ENCODE measurements at places on chromosomes 6 and 20.

DNA sequence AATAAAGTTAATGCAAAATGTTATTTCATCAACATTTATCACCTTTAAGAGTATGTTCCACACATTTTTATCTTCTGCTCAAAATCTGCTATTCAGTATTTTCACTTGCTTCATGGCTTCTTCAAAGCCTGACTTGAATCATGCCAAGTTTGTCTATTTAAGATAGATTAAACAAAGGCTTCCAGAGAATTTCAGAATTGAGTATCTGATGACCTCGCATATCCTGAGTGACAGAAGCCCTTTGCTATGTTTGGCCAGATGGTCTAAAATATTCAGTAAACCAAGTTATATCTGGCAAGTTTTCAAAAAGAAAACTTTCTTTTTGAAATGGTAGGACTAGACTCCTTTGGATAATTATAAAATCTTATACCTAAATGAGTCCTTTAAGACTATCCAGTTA, 348.9 kb upstream of the KCNQ5 start:
- DNase-seq: no peak

DNA sequence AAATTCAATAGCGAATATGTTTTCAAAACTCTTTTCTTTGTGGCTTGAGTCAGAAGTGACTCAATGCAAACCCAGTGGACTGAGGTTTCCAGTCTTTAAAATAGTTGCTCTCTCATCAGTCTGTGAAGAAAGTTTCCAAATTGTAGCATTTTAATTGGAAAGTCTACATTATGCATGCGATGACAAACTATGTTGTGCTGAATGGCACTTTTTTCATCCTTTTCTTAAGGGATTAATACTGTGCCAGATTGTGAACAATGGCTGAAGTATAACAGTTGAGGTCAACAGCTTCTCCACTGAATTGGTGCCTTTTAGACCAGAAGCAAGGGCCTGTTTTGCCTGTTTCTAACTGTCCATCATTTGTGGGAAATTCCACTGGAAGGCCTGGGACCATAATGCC, 377.1 kb downstream of the BTBD9 start:
- no peak for DNase-seq

DNA sequence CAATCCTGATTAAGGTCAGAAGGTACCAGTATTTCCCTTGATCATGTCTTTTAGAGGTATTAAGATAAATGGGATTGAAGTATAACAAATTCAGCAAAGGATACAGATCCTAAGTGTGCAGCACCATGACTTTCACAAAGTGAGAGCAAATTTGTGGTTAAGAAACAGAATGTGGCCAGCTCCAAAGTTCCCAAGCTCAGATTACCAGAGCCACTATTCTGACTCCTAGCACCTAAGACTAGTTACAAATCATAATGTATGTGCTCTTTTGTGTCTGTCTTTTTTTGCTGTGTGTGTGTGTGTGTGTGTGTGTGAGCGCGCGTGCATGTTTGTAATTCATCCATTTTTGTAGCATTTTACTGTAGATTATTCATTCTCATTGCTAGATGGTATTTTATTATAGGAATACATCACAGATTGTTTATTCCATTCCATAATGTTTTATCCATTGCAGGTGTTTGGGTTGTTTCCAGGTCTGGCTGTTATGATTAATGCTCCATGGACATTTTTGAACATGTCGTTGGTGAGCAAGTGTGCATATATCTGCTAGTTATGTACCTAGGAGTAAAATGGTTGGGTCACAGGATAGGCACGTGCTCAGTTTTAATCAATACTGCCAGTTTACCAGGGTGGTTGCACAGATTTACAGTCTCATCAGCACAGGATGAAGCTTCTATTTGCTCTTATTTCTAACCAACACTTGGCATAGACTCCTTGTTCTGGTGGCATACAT, 314.0 kb upstream of the JAG1 start:
- no peak for DNase-seq

DNA sequence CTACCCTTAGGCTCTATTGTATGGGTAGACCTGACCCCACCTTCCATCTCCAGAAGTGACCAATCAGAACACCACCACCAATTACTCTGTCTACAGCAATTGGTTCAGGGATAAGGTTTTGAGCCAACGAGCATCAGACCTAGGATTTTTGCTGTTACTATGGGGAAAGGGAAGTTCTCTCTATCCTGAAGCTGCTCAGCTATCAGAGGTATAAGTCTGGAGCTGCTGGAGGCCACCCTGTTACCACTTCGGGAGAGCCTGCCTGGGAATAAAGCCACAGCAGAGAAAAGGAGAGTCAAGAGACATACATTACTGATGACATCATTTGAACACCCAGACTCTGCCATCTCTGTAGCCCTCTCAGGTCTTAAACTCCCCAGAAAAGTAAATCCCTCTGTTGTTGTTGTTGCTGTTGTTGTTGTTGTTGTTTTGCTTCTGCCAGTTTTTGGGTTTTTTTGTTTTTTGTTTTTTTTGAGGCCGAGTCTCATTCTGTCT, 94.5 kb downstream of the PREX1 start:
- DNase-seq: no peak

- no peak for DNase-seq
These were observed 169.1 kb upstream of the SHLD1 start for GRCh38 chr20:5580940-5581708.

GRCh38 chr20:6683021-6683977, 84.2 kb upstream of the BMP2 start:
- no peak for DNase-seq

DNA sequence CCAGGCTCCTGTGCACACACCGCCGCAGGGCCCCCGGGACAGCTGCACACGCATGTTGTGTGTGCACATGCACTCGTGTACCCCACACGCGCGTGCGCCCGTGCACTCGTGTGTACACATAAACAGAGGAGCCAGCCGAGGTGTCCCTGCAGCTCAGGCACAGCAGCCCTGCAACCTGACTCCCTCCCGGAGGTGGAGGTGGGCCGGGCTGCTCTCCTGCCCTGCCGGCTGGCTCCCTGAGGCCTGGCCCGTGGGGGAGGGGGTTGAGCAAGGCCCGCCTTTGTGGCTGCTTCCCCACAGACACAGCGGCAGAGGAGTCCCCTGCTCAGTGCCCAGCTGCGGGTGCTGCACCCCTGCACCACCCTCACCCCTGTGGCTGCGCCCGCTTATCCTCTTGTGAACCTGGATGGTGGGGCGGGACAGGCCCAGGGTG, 624 bp downstream of the RBBP8NL start:
- DNase-seq: peak; percentile 51

DNA sequence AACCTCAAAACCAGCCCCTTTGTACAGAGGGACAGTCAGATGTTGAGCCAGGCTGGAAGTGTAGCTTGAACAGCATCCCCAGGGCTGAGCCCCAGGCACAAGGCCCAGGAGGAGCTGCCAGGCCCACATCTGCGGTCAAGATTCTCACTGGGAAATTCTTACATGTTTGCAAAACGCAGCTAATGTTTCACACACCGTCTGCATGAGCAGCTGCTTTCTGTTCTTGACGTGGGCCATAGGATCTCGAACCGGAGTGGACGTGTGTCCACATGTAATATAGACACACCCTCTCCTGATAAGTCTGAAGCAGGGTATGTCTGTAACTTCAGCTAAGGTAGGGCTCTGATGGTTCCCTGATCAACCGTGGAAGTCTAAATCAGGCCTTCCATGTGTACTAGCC, 41.3 kb upstream of the TRAF3IP2 start:
- no peak for DNase-seq

DNA sequence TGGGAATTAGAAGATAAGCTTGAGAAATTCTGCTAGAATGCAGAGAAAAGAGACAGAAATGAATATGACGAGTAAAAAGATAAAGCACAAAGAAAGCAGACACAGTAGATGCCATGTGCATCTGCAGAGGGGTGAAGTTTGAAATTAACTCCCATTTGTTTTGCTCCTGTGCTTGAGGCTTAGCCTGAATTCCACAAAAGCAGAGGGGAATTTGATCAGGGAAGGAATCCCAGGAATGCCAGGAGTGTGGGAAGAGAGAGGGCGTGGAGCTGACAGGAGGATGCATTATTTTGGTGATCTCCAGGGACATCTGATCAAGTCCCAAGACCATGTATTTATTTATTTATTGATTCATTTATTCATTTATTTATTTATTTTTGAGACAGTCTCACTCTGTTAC, 55.6 kb downstream of the SLC22A1 start:
- no peak for DNase-seq

DNA sequence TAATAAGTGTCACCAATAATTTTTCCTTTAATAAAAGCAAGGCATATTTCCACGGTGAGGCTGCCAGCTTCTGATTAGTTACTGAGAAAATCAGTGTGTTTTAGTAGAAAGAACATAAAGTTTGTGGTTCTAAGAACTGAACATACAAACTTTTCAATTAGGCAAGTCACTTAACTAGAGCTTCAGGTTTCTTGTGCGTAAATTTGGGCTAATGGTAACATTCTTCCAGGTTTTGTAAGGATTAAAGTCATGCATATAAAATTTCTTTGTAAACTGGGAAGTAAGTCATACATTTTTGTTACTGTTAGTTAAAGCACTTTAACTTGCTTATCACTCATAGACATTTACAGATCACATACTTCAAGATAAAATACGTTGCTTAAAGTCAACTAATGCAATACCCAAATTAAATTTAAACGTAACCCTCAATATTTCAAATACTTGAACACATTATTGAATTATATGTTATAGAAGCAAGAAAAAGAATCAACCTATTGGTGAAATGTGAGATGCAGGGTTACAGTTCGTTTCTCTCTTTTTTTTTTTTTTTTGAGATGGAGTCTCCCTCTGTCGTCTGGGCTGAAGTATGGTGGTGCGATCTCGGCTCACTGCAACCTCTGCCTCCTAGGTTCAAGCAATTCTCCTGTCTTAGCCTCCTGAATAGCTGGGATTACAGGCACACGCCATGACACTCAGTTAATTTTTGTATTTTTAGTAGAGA, 327.3 kb upstream of the NOX3 start:
- no peak for DNase-seq

DNA sequence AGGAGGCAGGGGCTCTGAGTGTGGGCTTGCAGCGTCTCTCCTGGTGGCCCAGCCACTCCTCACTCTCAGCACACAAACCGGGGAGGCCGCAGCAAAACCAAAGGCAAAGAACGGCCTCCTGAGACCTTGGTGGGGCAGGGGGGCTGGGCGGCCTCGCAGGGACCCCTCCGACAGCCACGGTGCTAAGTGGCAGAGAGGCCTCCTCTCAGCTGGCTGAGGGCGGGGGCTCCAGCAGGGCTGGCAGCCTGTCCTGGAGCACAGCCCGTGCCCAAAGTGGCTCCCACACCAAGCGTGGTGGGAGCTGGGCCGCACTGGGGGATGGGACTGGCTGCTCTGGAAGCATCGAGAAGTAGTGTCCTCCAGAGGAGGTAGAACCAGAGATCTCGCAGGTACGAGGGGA, 334.4 kb downstream of the QKI start:
- no peak for DNase-seq

DNA sequence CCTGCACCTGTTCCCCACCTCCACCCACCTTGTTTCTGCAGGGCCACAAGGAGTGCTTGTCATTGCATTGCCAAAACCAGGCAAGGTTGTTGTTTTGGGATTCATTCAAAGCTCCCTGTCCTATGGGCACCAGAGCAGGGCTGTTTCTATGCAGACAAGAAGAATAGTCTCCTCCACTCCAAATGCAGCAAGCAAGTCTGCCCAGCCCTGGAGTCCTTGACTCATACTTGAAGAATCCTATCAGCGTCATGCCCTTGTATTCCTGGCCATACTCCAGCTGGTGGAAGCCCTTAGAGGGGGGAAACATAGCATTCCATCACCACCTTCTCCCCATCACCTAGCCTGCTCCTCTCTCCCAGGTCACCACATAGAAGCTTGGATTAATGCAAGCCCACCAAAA, 145.3 kb upstream of the ECI2 start:
- no peak for DNase-seq

GRCh38 chr20:57432862-57433491, 41.8 kb downstream of the RBM38 start:
- peak; percentile 41 for DNase-seq

DNA sequence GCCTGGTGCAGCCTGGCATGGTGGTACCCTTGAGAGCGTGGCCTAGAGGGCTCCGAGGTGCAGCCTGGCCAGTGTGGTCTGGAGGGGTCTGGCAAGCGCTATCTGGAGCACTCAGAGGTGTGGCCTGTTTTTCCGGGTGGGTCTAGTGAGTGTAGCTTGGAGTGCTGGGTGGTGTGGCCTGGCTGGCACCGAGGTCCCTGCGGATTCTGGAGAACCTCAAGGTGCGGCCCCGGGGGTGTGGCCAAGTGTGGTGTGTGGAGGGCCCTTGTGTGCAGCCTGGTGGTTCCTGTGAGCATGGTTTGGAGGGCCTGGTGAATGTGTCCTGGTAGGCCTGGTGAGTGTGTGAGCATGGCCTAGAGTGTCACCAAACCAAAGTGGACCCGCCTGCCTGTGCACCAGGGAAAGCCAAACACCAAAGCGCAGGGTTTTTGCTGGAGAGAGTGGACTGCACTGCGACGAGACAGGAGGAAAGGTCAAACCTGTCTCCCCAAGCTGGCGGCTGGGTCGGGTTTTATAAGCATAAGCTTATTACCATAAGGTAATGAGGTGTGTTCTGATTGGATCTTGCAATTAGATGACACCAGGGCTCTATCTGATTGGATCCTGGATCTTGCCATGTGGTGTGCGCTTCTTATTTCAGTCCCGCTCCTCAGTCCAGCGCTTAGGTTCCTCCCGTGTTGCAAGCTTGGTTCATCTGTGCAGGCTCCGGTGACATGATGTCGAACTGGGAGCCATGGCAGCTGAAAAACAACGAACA, 35.7 kb downstream of the IGF2R start:
- DNase-seq: no peak

- no peak for DNase-seq
These were observed 80.6 kb upstream of the HIVEP1 start for GRCh38 chr6:11931296-11932035.

GRCh38 chr6:4593951-4594350, 182.3 kb upstream of the CDYL start:
- no peak for DNase-seq

GRCh38 chr20:49496553-49497397, 14.3 kb upstream of the KCNB1 start:
- no peak for DNase-seq

- DNase-seq: peak; percentile 70
These were observed 116.6 kb downstream of the RNF144B start for GRCh38 chr6:18503593-18504231.

Data from NCI-H2171 (cell line).